CD8-positive, alpha-beta memory T cell (primary cell): ENCODE measurements at places on chromosomes 5 and 9. TPM values are rescaled to one million over a fixed set of nuclear protein-coding genes. Genes with fewer than 3 reads are reported as not detected.

- peak; percentile 54 for DNase-seq
- H3K36me3 ChIP-seq = no peaks in the 10 kb centered on the region
- H3K4me1 ChIP-seq = no peaks in the 10 kb centered on the region
- H3K4me3 ChIP-seq = peak overlapping the region; percentile 64
- H3K27ac ChIP-seq = no peak overlapping the region
Observed at GRCh38 chr9:96686638-96687335, 31.7 kb upstream of the PRXL2C start.

The STING1 gene
- 107 TPM for total RNA-seq

DNA sequence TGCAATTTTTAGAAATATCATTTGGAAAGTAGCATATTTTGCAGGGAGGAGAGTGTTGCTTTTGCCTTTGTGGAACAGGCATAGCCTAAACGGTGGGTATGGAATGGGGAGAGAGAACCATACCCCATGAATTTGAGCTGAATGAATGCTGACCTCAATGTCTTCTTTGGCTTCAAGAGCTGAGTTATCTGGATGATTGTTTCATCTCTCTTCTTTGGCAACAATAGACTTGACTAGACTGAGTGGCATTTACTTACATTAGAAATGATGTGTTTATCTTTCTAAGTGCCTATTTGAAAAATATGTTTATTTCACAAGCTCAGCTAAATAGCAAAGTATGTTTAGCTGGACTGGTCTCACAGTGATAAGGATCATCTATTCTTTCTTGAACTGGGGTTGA lies 42.8 kb downstream of the SPEF2 start:
- no peak overlapping the region for H3K27ac ChIP-seq
- H3K27me3 ChIP-seq = no peaks in the 10 kb centered on the region
- no peak overlapping the region for H3K4me3 ChIP-seq
- no peaks in the 10 kb centered on the region for H3K36me3 ChIP-seq
- DNase-seq = no peak

DNA sequence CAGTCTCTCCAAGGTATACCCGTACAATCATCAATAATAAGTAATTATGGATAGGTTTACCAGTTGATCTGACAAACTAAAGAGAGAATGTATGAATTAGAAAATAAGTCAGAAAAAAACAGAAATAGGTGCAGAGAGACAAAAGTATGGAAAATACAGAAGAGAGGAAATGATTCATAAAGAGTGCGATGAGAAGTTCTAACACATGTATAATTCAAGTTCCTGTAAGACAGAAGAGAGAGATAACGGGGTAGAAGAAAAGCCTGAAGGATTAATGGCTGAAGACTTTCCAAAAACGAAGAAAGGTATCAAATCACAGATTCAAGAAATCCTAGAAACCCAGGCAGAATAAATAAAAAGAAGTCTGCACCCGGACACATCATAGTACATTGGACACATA lies 16.2 kb upstream of the SMU1 start:
- DNase-seq = no peak
- H3K27me3 ChIP-seq = no peaks in the 10 kb centered on the region
- H3K4me3 ChIP-seq = no peak overlapping the region
- no peak overlapping the region for H3K27ac ChIP-seq
- no peaks in the 10 kb centered on the region for H3K36me3 ChIP-seq
- no peaks in the 10 kb centered on the region for H3K4me1 ChIP-seq

GRCh38 chr9:15606643-15607472 lies 54.0 kb downstream of the CCDC171 start:
- no peak overlapping the region for H3K4me3 ChIP-seq
- H3K27ac ChIP-seq = no peak overlapping the region
- no peaks in the 10 kb centered on the region for H3K4me1 ChIP-seq
- no peaks in the 10 kb centered on the region for H3K36me3 ChIP-seq

DNA sequence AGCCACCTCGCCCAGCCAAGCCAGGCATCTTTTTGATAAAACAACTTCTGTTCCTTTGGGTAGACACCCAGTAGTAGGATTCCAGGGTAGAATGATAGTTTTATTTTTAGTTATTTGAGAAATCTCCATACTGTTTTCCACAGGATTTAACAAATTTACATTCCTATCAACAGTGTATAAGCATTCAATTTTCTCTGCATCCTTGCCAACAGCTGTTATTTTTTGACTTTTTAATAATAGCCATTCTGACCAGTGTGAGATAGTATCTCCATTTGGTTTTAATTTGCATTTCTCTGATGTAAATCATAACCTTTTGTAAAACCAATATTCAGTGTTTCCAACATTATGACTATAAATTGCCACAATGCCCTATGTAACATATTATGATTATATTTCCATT lies 28.2 kb upstream of the CCNB1 start:
- no peak for DNase-seq
- no peaks in the 10 kb centered on the region for H3K27me3 ChIP-seq
- H3K4me1 ChIP-seq = no peaks in the 10 kb centered on the region

DNA sequence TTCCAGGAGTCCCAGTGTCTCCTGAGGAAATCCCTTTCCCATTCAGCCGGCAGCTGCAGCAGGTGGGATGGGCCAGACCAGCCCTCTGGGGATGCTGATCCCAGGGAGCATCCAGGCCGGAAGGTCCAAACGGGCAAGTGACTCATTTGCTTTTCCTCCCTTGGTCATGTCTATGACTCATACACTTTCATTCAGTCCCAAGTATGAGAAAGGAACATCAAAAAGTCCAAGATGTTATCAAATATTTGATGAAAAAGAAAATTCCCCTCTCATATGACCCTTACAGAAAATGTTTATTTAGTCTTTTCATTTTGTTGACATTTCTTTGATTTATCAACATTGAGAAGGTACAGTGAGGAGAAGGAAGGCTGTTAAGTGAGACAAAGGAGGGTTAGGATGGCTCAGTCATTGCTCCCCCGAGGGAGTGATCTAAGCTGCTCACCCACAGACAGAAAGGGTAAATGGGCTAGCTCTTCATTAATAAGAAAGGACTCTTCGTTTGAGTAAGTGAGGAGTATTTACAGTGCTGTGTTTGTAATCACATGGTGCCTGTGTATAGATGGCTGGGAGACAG lies 117.6 kb upstream of the ANKRD55 start:
- H3K4me3 ChIP-seq = no peak overlapping the region
- H3K4me1 ChIP-seq = no peaks in the 10 kb centered on the region
- no peaks in the 10 kb centered on the region for H3K36me3 ChIP-seq
- DNase-seq = no peak
- no peak overlapping the region for H3K27ac ChIP-seq

- no peak overlapping the region for H3K27ac ChIP-seq
- H3K36me3 ChIP-seq = no peaks in the 10 kb centered on the region
- peaks cover 6% of the 10 kb centered on the region for H3K27me3 ChIP-seq
- no peak overlapping the region for H3K4me3 ChIP-seq
- no peaks in the 10 kb centered on the region for H3K4me1 ChIP-seq
Observed at GRCh38 chr5:87778876-87779275, 366.1 kb upstream of the CCNH start.

GRCh38 chr9:133770076-133770777 lies 32.1 kb upstream of the SARDH start:
- no peaks in the 10 kb centered on the region for H3K4me1 ChIP-seq
- no peaks in the 10 kb centered on the region for H3K36me3 ChIP-seq
- DNase-seq = no peak
- no peak overlapping the region for H3K4me3 ChIP-seq

DNA sequence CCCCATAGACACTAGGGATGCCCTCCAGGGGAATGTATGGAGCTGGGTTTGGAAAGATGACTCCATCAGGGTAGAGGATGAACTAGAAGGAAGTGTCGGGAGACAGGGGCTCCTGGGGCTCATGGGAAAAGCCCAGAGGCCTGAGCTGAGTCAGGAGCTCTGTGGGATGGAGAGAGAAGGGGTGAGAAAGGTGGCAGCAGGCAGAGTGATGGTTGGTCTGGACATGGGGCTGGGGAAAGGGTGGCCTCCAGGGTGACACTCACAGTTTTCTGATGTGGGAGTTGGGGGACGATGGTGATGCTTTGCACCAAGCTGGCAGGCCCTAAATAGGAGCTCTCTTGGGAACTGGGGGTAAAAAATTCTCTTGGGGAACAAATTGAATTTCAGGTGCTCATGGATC lies 213.5 kb upstream of the MVB12B start:
- H3K27ac ChIP-seq = no peak overlapping the region
- no peak overlapping the region for H3K4me3 ChIP-seq
- no peaks in the 10 kb centered on the region for H3K4me1 ChIP-seq
- no peaks in the 10 kb centered on the region for H3K27me3 ChIP-seq

- no peaks in the 10 kb centered on the region for H3K36me3 ChIP-seq
- H3K4me3 ChIP-seq = no peak overlapping the region
- no peaks in the 10 kb centered on the region for H3K4me1 ChIP-seq
- no peak overlapping the region for H3K27ac ChIP-seq
- no peaks in the 10 kb centered on the region for H3K27me3 ChIP-seq
Observed at GRCh38 chr5:95439801-95440493, 48.8 kb downstream of the FAM81B start.

The GDNF gene
- total RNA-seq = not detected

DNA sequence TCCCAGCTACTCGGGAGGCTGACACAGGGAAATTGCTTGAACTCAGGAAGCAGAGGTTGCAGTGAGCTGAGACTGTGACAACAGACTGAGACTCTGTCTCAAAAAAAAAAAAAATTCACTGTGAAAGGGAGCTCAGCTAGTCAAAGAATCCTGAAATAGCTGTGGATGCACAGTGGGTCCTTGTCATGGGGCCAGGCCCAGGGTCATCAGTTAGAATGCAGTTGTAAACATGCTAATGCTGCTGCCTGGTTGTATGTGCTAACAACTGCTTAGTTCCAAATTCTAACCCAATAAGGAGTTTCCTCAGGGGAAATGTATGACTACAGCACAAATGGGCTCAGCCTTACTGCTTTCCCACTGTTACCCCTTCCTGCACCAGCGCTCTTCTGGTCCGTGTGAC lies 84.0 kb downstream of the PALM2AKAP2 start:
- H3K27me3 ChIP-seq = no peaks in the 10 kb centered on the region
- no peak for DNase-seq

- H3K36me3 ChIP-seq = no peaks in the 10 kb centered on the region
- no peaks in the 10 kb centered on the region for H3K4me1 ChIP-seq
- no peak overlapping the region for H3K4me3 ChIP-seq
- H3K27me3 ChIP-seq = no peaks in the 10 kb centered on the region
- no peak for DNase-seq
Observed at GRCh38 chr5:79858410-79858723, 132.7 kb downstream of the MTX3 start.

DNA sequence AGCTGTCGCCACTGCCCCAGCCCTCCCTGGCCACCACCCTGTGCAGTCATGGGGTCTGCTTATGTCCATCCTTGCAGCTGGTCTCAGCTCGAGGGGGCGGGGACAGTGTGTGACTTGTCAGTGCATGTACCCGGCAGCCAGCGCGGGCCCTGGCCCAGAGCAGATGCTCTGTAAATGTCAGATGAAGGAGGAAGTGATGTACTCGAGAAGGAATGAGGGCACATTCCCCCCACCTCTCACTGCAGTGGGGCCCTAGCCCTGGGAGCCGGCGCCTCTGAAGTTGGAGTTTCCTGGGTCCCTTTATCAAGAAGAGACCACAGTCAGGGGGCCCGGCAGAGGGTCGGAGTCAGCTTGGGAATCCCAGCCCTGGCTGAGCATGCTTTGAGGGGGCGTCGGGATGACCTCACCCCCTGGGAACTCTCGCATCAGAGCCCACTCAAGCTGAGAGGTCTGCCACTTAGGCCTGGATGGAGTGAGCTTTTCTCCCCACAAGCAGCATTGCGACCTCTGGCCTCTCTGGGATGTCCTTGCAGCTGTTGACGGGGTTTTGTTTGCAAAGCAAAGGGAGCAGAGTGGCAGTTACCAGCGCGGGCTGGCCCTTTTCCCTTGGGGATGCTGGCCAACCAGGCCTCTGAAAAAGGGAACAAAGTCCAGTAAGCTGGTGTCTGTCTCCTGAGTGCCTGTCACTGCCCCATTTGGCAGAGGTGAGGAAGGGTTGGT lies 19.0 kb downstream of the NEURL1B start:
- DNase-seq = no peak
- H3K36me3 ChIP-seq = no peaks in the 10 kb centered on the region
- no peaks in the 10 kb centered on the region for H3K4me1 ChIP-seq
- H3K27ac ChIP-seq = no peak overlapping the region
- no peaks in the 10 kb centered on the region for H3K27me3 ChIP-seq

- H3K4me3 ChIP-seq = no peak overlapping the region
- H3K4me1 ChIP-seq = no peaks in the 10 kb centered on the region
- no peak for DNase-seq
Observed at GRCh38 chr9:120353506-120353905, 226.5 kb downstream of the CDK5RAP2 start.

DNA sequence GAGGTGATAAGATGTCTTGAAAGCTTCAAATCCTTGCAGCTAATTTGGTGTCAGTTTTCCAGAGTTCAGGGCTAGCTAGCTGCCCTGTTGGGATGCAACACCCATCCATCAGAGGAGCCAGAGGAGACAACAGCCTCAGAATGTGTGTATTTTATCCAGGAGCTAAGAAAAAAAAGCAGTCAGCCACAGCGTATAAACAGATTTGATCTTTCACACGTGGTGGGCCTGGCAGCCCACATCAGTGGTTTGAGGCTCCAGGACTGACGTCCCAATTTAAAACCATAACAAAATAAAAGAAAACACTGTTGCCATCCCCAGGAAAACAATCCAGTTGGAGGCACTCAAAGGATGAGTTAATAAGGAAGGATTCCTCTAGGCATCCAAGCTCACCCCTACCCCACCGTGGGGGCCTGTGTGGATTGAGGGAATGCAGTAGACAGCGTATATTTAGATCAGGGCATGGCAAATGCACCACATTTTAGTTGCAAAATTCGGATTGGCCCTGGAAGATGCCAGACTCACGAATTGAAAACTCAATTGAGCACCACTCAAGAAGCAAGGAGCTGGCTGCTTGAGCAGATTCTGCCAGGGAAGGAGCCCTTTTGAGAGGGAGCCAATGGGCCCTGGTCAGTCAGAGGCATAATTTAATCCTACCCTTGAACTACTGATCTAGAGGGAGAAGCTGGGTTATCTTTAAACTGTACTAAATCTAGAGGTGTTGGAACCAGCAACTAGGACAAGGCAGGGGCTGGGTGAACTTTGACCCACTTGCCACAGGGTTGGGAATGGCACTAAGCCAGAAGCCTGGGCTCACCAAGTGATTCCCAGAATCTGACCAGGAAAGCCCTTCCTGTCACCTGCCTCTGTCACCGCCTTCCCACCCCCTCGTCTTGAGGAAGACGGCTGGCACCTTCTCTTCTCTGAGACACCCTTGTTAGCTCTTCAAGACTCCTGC lies 17.5 kb downstream of the ADRA1B start:
- H3K4me1 ChIP-seq = no peaks in the 10 kb centered on the region
- H3K27me3 ChIP-seq = no peaks in the 10 kb centered on the region
- no peaks in the 10 kb centered on the region for H3K36me3 ChIP-seq
- H3K4me3 ChIP-seq = no peak overlapping the region
- H3K27ac ChIP-seq = no peak overlapping the region

DNA sequence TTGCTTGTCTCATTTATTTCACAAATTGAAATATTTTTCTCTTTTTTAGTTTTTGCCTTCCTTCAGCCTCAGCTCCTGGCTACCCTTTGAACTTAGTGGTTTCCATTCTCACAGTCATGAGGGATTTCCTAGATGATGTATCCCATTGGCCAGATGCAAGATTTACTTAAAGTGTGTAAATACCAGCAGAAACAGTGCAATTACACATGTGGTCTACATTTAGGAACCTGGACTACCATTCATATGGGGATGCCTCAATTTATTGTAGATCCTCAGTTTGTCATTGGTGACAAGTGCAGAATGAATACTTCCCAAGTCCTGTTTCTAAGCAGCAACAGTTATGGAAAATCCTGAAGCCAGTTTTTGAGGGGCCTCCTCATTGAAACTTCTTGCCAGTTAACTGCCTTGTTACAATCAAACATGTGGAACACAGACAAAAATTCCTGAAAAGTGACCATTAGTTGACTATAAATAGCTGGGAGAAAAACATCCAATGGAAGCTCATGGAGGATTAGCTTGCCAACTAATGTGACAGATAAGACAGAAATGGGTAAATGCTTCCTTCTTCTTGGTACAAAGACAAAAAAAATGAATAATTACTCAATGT lies 113.6 kb upstream of the FER start:
- no peaks in the 10 kb centered on the region for H3K4me1 ChIP-seq
- H3K27ac ChIP-seq = no peak overlapping the region
- DNase-seq = no peak
- H3K27me3 ChIP-seq = no peaks in the 10 kb centered on the region
- no peaks in the 10 kb centered on the region for H3K36me3 ChIP-seq
